Renal cortical epithelial cell (primary cell): ENCODE measurements at places on chromosomes 5 and 9. TPM values are rescaled to one million over a fixed set of nuclear protein-coding genes. Genes with fewer than 3 reads are reported as not detected.

DNA sequence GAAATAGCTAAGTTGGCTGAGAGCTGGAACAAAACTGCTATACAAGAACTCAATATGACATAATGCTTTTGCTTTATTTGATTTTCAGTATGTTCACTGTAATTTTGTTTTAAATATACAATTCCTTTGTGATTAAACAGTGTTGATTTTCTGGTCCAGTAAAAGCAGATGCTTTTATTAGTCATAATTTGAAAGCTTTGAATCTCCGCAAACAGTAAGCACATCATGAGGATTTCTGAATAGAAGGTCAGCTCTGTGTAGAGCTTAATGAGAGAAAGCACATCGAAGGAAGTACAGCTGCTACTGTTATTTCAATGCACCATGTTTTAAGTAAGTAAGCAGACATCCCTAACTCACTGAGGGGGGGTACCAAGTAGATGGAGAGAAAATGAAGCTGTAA, 701.3 kb upstream of the ACO1 start:
- DNase-seq, result no peak

DNA sequence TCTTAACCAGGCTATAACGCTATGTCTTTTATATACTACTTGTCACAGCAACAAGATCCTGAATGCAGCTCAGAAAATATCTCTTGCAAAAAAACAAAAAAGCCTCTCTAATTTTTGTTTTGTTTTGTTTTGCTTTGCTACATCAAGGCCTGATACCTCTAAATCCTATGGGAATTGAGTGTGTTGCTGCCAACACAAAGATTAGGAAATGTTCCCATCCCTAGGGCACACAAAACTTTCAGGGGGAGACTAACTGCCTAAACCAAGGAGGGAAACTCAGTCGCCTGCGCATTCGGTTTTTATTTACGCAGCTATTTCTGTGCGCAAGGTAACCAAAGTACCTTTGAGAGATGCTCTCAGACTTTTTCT, 1.7 kb downstream of the SSBP2 start:
- no peak for DNase-seq

DNA sequence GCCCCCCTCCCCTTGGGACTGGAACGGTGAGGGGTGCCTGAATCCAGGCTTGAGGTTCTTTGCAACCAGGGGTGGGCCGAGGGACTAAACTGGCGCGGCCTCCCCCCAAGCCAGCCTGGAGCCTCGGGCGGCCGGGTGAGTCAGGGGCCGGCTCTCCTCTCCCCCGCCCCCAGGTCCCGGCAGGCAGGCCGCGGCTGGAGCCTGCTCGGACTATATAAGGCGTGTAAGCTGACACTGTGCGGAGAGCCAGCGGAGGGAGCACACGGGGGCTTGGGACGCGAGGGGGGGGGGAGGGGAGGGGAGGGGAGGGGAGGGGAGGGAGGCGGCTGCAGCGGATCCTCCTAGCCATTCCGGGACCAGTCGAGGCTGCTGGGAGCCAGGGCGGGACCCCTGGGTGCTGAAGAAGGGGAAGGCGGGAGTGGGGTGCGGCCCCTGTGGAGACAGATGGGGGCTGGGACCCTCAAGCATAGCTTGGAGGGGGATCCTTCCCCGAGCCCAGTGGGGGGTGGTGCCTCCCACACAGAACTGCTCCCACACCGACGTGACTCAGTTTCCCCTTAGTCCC, 595 bp downstream of the PDLIM7 start:
- DNase-seq, result peak; percentile 74

GRCh38 chr5:166074582-166075481, 2216.6 kb upstream of the WWC1 start:
- DNase-seq, result no peak

GRCh38 chr9:137266585-137267453, 10.7 kb upstream of the TOR4A start:
- DNase-seq, result no peak

- no peak for DNase-seq
Observed at GRCh38 chr5:131965826-131966415, 20.5 kb upstream of the MEIKIN start.

- DNase-seq, result peak; percentile 86
Observed at GRCh38 chr5:93273176-93273575, 307.8 kb downstream of the NR2F1-AS1 start.

- peak; percentile 72 for DNase-seq
Observed at GRCh38 chr5:41841325-41841724, 28.9 kb downstream of the OXCT1 start.

Gene N4BP3
- 2.6 and 3.3 TPM in 2 replicates for total RNA-seq

Gene PCDHB6
- total RNA-seq, result 0.17 and 0.40 TPM in 2 replicates

Gene ERAP2
- total RNA-seq, result 6.4 and 184 TPM in 2 replicates

Gene FBXL7
- total RNA-seq, result 1.7 TPM in 1 of 2 replicates, not detected in the other

Gene TOR2A
- total RNA-seq, result 3.3 and 6.4 TPM in 2 replicates
